ENCODE measurements at places on chromosomes 3 and 15.

- DNase-seq: no peak
Measured at GRCh38 chr15:56233549-56233948, 10.1 kb downstream of the RFX7 start.

- DNase-seq: no peak
Measured at GRCh38 chr3:195911946-195912270, 3.6 kb upstream of the TNK2 start.

DNA sequence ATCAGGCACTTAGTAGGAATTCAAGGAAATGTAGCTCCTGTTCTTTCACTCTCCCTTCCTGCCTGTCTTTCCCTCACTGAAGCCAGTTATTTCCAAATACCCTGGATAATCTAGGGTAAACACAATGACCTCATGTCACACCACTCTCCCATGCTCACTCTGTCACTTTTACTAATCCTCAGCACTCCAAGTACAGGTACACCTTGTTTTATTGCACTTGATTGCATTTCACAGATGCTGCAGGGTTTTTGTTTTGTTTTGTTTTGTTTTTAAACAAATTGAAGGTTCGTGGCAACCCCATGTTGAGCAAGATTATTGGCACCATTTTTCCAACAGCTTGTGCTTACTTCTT is 40.8 kb downstream of the PPM1L start:
- DNase-seq: no peak

- no peak for DNase-seq
Measured at GRCh38 chr3:23664459-23664858, 141.3 kb upstream of the UBE2E1 start.

GRCh38 chr3:138833899-138834595 is 681 bp downstream of the PIK3CB start:
- DNase-seq: peak; percentile 34

DNA sequence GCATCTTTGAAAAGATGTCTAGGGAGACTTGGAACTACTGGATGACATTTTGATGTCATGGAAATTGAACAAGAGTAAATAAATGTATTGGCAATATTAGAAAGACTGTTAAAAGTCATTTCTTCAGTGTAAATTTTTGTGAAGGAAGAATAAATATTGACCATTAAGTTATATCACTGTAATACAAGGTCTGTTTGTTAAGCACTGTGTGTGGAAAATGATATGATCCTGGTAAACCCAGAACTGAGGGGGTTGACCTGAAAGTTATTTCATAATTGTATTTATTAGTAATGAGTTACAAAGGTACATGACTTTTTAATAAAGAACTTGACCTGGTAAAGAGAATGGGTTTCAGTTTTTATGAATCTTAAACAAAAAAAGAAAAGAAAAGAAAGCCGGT is 106.6 kb downstream of the B3GALNT1 start:
- no peak for DNase-seq

DNA sequence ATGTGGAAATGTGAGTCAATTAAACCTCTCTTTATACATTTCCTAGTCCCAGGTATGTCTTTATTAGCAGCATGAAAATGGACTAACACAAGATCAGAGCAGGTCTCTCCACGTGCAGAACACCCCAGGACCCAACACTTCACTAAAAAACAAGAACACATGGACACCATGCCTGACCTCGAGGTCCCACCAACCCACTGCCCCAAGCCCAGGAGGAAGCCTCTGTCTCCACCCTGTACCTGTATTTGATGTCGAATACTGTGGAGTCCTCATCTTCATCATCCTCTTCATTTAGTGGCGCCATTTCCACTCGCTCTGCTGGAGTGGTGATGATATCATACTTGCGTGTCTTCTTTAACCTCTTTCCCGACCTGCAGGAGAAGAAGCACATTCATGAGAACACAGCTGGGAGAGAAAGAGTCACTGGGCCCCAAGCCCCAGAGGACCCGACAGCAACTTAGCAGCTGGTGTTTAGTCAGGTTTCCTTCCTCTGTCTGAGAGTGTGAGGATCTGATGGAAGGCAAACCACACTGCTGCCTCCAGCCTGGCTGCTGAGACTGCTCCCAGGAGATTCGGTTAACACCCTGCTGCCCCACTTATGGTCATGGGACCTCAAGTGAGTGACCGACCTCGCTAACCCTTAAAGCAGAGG is 25.5 kb downstream of the FAM174B start:
- no peak for DNase-seq

- DNase-seq: peak; percentile 52
Measured at GRCh38 chr15:59532770-59533379, 78.7 kb upstream of the GCNT3 start.

GRCh38 chr3:183444748-183445147 is 16.3 kb upstream of the MCF2L2 start:
- DNase-seq: no peak

DNA sequence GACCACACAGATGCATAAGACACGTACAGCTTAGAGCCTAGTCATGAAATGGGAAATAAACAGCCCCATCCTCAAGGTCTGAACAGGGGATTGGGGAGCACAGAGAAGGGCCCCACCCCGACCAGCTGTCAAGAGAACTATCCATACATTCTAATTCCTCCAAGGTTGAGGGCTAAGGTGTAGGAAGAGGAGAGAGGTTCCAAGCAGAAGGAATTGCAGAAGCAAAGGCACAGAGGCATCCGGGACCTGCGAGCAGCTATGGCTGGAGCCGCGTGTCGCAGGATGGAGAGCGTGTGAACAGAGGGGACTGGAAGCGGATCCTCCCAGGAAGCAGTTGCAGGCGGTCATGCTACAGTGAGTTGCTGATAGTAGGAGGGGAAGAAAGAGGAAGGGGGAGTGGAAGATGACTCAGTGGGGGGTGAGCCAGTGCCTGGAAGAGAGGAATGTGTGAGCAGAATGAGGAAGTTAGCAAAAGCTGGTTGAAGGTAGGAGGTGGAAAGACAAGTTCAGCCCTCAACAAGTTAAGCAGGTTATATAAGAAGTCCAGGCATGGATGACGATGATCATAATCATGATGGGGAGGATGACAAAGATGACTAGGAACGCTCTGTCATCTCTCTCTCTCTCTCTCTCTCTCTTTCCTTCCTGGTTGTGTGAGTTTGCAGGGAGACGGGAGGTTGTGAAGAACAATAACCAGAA is 89.7 kb downstream of the LIPC start:
- peak; percentile 90 for DNase-seq

- DNase-seq: no peak
Measured at GRCh38 chr3:40886660-40887425, 312.5 kb upstream of the CTNNB1 start.

- DNase-seq: no peak
Measured at GRCh38 chr3:87674397-87675161, 384.2 kb downstream of the CGGBP1 start.

- DNase-seq: no peak
Measured at GRCh38 chr3:84727616-84728015, 231.2 kb upstream of the CADM2 start.

- no peak for DNase-seq
Measured at GRCh38 chr3:155138677-155139076, 58.6 kb downstream of the MME start.
